ENCODE measurements at places on chromosomes 1 and 21. TPM values are rescaled to one million over a fixed set of nuclear protein-coding genes. Genes with fewer than 3 reads are reported as not detected.

TAL1 gene
- total RNA-seq, result 11.0 TPM

RGS2 gene
- total RNA-seq, result 163 TPM

TDRD10 gene
- total RNA-seq, result 7.2 TPM

OR2T29 gene
- not detected for total RNA-seq

JAM2 gene
- 13.3 TPM for total RNA-seq

FCRL3 gene
- 0.19 TPM for total RNA-seq

CFHR5 gene
- total RNA-seq, result not detected

RGS13 gene
- 1.0 TPM for total RNA-seq

C1orf232 gene
- total RNA-seq, result not detected

SLC25A34 gene
- 2.2 TPM for total RNA-seq

ZBTB18 gene
- 11.9 TPM for total RNA-seq

FASLG gene
- not detected for total RNA-seq

DRAXIN gene
- not detected for total RNA-seq

CFHR1 gene
- total RNA-seq, result 1.8 TPM

CGN gene
- total RNA-seq, result 0.13 TPM

SELP gene
- total RNA-seq, result 13.4 TPM

GALE gene
- total RNA-seq, result 22.6 TPM

CRYAA gene
- not detected for total RNA-seq

MTARC1 gene
- 539 TPM for total RNA-seq

TCEA3 gene
- 8.3 TPM for total RNA-seq

INAVA gene
- total RNA-seq, result 0.16 TPM

MFSD2A gene
- total RNA-seq, result 8.0 TPM

S100A2 gene
- total RNA-seq, result 0.58 TPM

COL24A1 gene
- total RNA-seq, result 0.32 TPM

ICOSLG gene
- 6.0 TPM for total RNA-seq

IFNLR1 gene
- total RNA-seq, result 0.22 TPM

REN gene
- 1.3 TPM for total RNA-seq

ADGRL2 gene
- total RNA-seq, result 37.1 TPM

GPR153 gene
- total RNA-seq, result 32.3 TPM

S100A9 gene
- total RNA-seq, result 892 TPM

ADAMTS1 gene
- total RNA-seq, result 480 TPM

OR2G6 gene
- not detected for total RNA-seq

MMEL1 gene
- 3.2 TPM for total RNA-seq

KLHDC7A gene
- 0.93 TPM for total RNA-seq

PIGP gene
- total RNA-seq, result 31.3 TPM

HIPK1 gene
- total RNA-seq, result 78.9 TPM

IL23R gene
- total RNA-seq, result not detected

UBE2G2 gene
- 123 TPM for total RNA-seq

DNAJC6 gene
- 1.9 TPM for total RNA-seq

NID1 gene
- total RNA-seq, result 238 TPM

MPL gene
- 0.39 TPM for total RNA-seq

CD53 gene
- 93.6 TPM for total RNA-seq

DCST2 gene
- total RNA-seq, result 0.87 TPM

CFHR3 gene
- total RNA-seq, result 0.39 TPM

TBX19 gene
- 0.87 TPM for total RNA-seq

PRMT6 gene
- 6.5 TPM for total RNA-seq

EFNA4 gene
- 3.1 TPM for total RNA-seq

ZMYM4 gene
- total RNA-seq, result 49.0 TPM

ZNF691 gene
- total RNA-seq, result 4.7 TPM

KISS1 gene
- not detected for total RNA-seq

EVA1B gene
- total RNA-seq, result 34.5 TPM

CFAP298 gene
- total RNA-seq, result 29.2 TPM

CD1E gene
- not detected for total RNA-seq

CYP4A22 gene
- 0.42 TPM for total RNA-seq

BRDT gene
- not detected for total RNA-seq

GJA8 gene
- total RNA-seq, result not detected
